ENCODE measurements at places on chromosomes 6 and 20. TPM values are rescaled to one million over a fixed set of nuclear protein-coding genes. Genes with fewer than 3 reads are reported as not detected.

GRCh38 chr6:138638604-138639003, 135.0 kb upstream of the CCDC28A start:
- no peak for DNase-seq

DNA sequence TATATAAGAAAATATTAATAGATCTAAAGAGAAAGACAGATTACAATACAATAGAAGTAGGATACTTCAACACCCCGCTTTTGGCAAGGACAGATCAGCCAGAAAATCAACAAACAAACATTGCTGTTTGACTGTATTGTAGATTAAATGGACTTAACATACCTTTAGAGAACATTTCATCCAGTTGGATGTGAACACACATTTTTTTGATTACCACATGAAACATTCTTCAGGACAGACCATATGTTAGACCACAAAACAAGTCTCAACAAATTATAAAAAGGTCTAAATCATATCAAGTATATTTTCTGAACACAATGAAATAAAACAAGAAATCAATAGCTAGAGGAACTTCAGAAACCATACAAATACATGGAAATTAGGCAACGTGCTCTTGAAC, 148.2 kb downstream of the TRMT11 start:
- DNase-seq, result no peak

DNA sequence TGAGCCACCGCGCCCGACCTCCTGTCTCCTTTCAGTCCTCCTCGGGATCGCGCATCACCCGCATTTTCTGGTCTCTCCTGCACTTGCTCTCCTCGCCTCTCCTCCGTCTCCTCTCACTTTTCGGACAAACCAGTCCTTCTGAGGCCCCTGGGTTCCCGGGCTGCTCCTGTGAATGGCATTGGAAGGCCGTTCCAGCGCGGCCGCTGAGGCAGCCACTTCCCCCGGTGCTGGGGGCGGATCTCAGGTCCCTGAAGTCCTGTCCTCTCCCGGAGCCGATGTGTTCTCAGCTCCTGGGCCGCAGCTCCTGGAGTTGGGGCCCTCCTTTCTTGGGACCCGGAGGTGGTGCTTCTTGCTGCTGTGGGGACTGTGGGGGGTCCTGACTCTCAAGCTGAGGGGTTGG, 803 bp downstream of the MICB start:
- DNase-seq, result no peak

DNA sequence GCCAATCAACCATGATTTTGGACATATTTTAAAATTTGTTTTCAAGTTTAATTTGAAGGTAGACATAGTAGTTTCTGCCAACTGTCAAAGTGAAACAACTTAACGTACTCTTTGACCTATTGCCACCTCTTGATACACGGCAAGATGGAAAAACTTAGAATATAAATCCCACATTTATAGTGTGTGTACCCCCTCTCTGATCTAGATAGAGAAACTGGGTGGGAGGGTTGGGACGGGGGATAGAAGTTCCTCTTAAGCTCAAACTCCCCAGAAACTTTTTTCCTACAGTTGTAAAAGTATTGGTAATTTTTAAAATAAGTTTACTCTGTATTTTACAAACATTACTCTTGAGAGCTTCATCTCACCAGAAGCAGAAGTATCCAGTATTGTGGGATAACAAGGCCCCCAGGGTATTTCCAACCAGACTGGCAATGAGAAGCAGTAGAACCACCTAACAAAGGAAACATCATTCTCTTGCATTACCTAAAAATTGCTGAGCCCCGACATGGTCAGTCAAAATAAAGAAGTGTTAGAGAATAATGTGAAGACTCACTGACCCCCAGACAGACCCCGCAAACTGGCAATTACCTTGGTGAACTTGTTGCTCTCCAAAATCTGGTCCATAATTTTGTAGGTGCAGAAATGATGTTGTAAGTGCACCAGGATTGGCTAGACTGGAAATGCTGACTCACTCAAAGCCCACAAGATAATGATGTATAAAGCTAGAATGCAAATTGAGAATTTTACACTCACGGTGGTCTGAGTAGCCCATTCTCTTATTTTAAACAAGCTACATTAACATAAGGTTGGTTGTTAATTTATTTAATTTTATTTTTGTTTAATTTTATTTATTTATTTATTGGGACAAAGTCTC, 74.7 kb upstream of the TNFAIP3 start:
- peak; percentile 52 for DNase-seq

The CRISP3 gene
- total RNA-seq, result not detected

- no peak for DNase-seq
Measured at GRCh38 chr6:80742481-80742880, 636.0 kb downstream of the BCKDHB start.

GRCh38 chr6:80133020-80133419, 26.5 kb downstream of the BCKDHB start:
- peak; percentile 41 for DNase-seq

The SDCBP2 gene
- total RNA-seq, result 3.0 TPM

DNA sequence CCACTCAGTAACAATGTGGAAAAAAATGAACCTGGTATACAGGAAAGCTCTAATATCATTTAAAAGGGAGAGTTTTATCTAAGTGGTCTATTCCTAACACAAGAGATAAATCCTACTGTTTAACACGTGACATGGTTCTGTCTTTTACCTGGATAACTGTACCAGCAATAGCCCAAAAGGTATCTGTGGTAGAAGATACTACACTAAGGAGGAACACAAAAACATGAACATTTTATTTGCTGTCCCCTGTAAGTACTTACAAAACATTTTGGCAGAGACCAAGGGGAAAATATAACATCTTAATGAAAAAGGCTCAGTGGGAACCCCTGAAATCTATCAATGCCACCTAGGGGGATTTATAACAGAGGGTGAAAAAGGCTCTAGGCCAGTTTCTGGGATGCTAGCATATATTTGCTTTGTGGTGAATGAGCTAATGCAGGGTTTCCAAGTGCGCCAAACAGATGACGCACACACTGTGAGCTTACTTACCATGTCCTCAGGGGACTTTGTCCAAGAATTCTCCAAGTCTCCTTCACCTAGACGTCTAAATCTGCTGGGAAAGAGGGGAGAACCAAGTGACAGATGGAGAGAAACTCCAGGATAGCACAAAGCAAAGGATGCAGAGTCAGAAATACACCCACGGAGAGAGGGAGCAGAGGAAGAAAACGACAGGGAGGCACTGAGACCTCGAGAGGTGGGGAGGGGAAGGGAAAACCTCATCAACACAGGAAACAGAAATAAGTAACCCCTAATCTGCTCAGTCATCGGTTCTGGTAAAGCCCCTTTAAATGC, 147.9 kb upstream of the PRND start:
- DNase-seq, result no peak

The SRSF6 gene
- 112 TPM for total RNA-seq

The C6orf15 gene
- total RNA-seq, result not detected

The XKR7 gene
- not detected for total RNA-seq

DNA sequence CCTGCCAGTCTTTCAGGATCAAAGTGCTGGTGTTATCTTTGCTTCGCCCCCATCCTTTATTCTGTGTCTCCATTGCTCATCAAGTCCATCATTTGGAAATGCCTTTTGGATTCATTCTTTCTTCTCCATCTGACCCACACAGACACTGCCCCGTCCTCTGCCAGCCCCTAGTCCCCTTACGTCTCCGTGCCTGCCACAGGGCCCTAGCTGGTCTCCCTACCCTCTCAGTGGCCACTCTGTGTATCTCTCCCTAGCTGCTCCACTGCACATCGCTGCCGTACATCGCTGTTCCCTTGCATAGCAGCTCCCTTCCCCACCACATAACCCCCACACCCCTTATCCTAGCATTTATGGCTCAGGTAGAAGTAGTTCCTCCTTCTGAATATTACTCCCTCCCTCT, 15.7 kb downstream of the PPP1R3G start:
- no peak for DNase-seq

DNA sequence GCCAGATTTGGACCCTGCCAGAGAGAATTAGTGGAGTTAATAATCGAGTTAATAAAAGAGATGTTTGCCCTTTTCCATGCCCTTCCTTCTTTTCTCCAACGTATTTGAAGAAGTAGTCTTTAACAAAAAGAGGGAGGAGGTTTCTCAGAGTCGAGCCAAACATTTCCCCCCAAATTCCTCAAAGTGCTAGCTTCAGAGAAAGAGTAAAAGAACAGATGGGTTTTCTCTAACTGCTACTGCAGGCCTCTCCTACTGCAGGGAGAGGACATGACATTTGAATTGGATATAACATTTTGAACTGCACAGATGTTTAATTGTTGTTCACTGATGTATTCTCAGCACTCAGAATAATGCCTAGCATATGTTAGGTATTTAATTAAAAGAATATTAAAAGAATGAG, 25.5 kb downstream of the RWDD2A start:
- no peak for DNase-seq

- peak; percentile 71 for DNase-seq
Measured at GRCh38 chr6:73704260-73704659, 8.3 kb downstream of the CD109 start.

GRCh38 chr6:44386929-44387345, 569 bp upstream of the CDC5L start:
- DNase-seq, result no peak

The BPI gene
- not detected for total RNA-seq

The OPRM1 gene
- not detected for total RNA-seq

DNA sequence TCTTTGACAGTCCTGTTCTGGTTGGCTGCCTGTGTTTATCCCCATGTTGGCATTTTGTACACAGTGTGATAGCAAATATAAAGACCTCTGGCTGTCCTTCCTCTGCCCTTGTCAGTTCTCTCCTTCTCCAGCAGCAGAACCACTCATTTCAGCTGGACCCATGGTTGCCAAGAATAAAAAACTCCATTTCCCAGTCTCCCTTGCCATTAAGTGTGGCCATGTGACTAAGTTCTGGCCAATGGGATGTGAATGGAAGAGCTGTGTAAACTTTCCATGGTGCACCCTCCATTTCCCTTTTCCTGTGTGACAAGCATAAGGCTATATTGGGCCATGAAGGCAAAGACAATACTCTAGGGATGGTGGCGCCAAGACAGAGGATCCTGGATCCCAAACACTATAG, 78.4 kb upstream of the TBC1D7 start:
- DNase-seq, result no peak

DNA sequence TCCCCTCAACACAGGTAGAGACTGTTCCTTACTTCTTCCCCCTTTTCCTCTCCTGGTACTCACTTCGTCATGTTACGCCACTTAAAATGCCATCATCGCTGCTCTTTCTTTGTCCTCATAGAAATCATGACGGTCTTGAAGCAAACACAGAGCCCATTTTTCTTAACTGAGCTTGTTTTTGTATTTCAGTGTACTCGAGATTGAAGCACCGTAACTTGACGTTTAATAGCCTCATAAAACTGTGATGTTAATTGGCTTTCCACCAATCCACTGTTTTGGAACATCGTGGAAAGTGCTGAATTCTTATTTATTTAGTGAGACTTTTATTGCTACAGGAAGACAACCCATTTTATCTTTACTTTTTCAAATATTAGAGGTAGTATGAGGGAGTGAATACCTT, 38.7 kb downstream of the DUSP22 start:
- no peak for DNase-seq

The MMP24 gene
- not detected for total RNA-seq

DNA sequence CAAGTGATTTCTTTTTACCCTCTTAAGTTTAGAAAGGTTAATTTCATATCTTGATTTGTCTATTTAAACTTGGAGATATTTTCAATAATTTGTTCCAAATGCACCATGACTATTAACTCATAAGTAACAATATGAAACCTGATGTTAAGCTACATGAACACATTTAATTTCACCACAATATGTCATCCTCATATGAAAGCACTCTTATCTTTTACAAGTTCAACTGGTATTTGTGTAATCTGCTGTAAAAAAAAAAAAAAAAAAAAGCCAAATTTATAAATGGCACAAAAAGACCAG, 110.4 kb downstream of the HFE start:
- no peak for DNase-seq

The TPD52L1 gene
- 1.1 TPM for total RNA-seq

The ADGRF5 gene
- not detected for total RNA-seq

- no peak for DNase-seq
Measured at GRCh38 chr20:56795492-56795891, 166.4 kb downstream of the TFAP2C start.

The NHLRC1 gene
- total RNA-seq, result 0.18 TPM

DNA sequence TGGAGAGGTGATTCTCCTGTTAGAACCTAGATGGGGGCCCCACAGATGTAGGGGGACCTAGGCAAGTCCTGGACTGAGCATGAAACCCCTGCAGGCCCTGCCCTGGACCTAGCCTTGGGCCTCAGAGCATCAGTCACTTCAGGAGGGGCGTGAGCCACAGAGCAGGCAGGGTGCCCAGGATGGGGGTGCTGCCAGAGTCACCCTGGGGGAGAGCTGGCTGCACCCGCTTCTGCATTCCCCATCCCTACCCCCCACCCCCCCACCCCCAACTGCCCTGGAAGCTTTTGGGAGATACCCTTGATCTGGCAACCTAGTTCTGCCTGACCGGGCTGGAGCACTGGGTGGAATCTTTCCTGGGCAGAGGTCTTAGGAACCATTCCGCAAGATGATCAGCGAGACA, 125.6 kb downstream of the GRM4 start:
- no peak for DNase-seq

DNA sequence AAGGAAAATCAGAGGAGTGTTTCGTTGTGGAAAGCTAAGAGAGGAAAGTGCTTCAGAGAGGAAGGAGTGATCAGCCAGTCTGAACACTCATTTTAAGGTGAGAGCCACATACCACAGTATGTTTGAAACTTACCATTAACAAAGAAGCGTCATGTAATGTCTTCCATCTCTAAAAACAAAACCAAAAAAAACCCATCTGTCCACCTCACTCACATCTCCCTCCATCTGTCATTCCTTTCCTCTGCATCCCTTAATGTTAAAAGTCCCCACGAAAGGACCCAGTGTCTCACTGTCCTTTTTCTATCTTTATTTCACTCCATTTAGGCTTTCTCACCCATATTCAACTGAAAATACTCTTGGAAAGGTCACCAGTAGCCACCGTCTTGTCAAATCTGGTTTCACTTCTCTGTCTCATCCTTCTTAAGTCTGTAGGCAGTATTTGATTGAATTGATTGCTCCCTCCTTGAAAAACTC, 59.4 kb upstream of the GNRH2 start:
- peak; percentile 39 for DNase-seq

GRCh38 chr20:17916433-17916891, 52.1 kb downstream of the SNX5 start:
- DNase-seq, result no peak

The PPIL6 gene
- 0.38 TPM for total RNA-seq

- no peak for DNase-seq
Measured at GRCh38 chr20:45518282-45518681, 2.9 kb upstream of the SPINT3 start.

The PTCHD4 gene
- total RNA-seq, result not detected

DNA sequence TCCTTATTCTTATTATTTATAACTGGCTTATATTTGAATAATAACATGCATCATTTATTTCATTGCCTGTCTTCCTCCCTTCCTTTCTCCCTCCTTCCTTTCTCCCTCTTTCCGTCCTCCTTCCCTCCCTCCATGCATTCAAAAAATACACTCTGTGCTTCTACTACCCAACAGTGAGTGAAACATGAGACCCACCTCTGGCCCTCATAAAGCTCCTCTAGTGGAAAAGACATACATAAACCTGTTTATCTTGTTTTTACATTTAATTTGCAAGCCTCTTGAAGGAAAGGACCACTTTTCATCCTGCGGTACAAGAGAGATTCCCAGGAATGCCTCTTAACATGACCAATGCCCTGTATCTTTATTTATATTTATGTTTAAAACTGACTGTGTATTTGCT, 21.8 kb upstream of the ISM1 start:
- DNase-seq, result no peak

The WDR46 gene
- total RNA-seq, result 72.2 TPM

The MEP1A gene
- total RNA-seq, result not detected

The TMEM151B gene
- total RNA-seq, result not detected

Data from activated CD8-positive, alpha-beta T cell treated with anti-CD3 and anti-CD28 coated beads for 36 hours (primary cell).